ENCODE measurements at places on chromosomes 7 and 10. TPM values are rescaled to one million over a fixed set of nuclear protein-coding genes. Genes with fewer than 3 reads are reported as not detected.

DNA sequence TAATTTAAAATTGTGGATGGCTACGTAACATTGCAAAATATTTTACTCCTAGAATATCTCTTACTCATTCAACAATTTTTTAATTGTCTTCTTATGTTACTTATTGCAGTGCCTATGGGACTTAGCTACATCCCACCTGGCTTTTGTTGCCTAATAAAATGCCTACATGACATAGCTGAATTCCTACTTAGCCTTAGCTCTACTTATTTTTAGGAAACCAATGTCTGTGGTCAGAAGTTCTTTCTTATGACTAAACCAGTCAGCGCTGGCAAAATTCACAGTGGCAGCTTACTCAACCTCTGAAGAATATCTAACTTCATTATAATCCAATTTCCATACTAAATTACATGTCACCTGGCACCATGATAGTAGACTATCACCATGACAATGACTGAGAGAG lies 1612.4 kb upstream of the LRRTM3 start:
- H3K27me3 ChIP-seq: no peaks in the 10 kb centered on the region
- H3K4me1 ChIP-seq: no peaks in the 10 kb centered on the region
- H3K36me3 ChIP-seq: no peaks in the 10 kb centered on the region

- H3K36me3 ChIP-seq: no peaks in the 10 kb centered on the region
- DNase-seq: no peak
Measured at GRCh38 chr7:41491308-41491707, 211.6 kb downstream of the INHBA start.

DNA sequence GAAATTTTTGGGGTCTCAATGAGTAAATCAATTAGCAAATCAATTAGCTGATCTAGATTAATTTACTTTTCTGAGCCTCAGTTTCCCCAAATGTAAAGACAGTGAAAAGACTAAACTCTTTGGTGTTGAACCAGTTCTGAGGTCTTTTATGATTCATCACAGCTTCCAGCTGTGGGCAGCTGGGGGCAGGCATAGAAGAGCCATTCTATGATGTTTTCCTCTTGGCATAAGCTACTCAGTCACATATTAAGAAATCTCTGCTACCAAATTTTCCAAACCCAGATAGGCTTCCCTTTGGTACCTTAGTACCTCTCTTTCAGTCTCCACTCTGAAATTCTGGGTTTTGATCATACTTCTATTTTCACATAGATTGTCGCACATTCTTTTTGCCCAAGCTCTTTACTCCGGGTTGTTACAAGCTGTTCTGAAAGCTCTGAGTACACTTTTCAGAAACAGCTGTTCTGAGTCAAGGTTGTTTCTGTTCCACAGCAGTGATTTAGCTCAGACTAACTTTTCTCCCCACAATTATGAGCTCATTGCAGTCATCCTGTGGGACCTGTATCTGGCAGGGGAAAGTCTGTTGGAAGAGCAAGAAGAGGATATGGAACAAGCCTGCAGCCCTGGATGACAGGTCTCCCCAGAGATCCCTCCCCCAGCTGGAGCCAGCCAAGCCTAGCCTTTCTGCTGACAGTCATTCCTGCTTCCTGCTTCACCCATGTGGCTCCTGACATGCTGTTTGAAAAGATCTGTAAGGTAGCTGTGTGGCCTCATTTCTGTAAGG lies 599.6 kb upstream of the GHITM start:
- DNase-seq: no peak
- H3K27ac ChIP-seq: no peak overlapping the region
- no peaks in the 10 kb centered on the region for H3K27me3 ChIP-seq

- no peak overlapping the region for H3K4me3 ChIP-seq
- no peaks in the 10 kb centered on the region for H3K4me1 ChIP-seq
- H3K36me3 ChIP-seq: no peaks in the 10 kb centered on the region
- no peak for DNase-seq
- H3K27me3 ChIP-seq: no peaks in the 10 kb centered on the region
Measured at GRCh38 chr10:3496138-3496537, 288.9 kb downstream of the KLF6 start.

DNA sequence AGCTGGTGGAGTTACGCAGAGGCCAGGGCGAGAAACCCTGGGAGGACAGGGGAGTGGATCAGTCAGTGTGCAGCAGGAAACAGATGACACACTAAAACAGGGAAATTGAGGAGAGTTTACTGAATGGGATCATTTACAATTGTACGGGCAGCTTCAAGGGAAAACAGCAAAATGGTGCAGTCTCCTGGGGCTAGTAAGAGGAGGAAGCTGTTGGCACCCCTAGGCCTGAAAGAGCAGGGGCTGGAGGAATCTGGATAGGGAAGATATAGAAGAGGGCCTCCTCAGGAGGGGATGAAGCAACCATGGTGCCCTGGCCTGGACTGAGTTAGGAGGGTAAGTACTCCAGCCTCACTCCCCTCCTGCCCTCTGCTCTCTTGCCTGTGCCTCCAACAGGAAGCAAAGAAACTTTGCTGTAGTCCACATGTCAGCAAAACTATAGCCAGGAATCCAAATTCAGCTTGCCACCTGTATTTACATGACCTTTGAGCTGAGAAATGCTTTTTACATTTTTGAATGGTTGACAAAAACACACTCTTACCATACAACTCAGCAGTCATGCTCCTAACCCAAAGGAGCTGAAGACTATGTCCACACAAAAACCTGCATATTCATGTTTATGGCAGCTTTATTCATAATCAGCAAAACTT lies 52.3 kb upstream of the OPN4 start:
- H3K27ac ChIP-seq: no peak overlapping the region
- no peaks in the 10 kb centered on the region for H3K27me3 ChIP-seq
- no peaks in the 10 kb centered on the region for H3K4me1 ChIP-seq
- no peaks in the 10 kb centered on the region for H3K36me3 ChIP-seq

GRCh38 chr10:71590781-71591350 lies 128.7 kb downstream of the C10orf105 start:
- no peak overlapping the region for H3K4me3 ChIP-seq
- no peaks in the 10 kb centered on the region for H3K27me3 ChIP-seq
- no peaks in the 10 kb centered on the region for H3K4me1 ChIP-seq

Gene CLRN3
- not detected for total RNA-seq

- no peak for DNase-seq
- H3K36me3 ChIP-seq: no peaks in the 10 kb centered on the region
- H3K27me3 ChIP-seq: no peaks in the 10 kb centered on the region
- H3K27ac ChIP-seq: no peak overlapping the region
- H3K4me1 ChIP-seq: no peaks in the 10 kb centered on the region
Measured at GRCh38 chr10:61781969-61782403, 119.3 kb downstream of the CABCOCO1 start.

- H3K36me3 ChIP-seq: no peaks in the 10 kb centered on the region
- peaks cover 45% of the 10 kb centered on the region for H3K4me1 ChIP-seq
- H3K27ac ChIP-seq: no peak overlapping the region
- DNase-seq: peak; percentile 26
- peak overlapping the region; percentile 51 for H3K4me3 ChIP-seq
- H3K27me3 ChIP-seq: no peaks in the 10 kb centered on the region
Measured at GRCh38 chr10:79243181-79244067, 103.8 kb upstream of the PPIF start.

Gene VWA2
- total RNA-seq: not detected

- H3K4me1 ChIP-seq: no peaks in the 10 kb centered on the region
- H3K36me3 ChIP-seq: no peaks in the 10 kb centered on the region
- H3K27me3 ChIP-seq: peaks cover 5% of the 10 kb centered on the region
- no peak for DNase-seq
- H3K27ac ChIP-seq: no peak overlapping the region
Measured at GRCh38 chr7:28865601-28866144, 92.5 kb downstream of the TRIL start.

Gene CNTNAP2
- 0.24 TPM for total RNA-seq

- no peak for DNase-seq
- no peaks in the 10 kb centered on the region for H3K4me1 ChIP-seq
- H3K36me3 ChIP-seq: no peaks in the 10 kb centered on the region
- no peak overlapping the region for H3K27ac ChIP-seq
- no peaks in the 10 kb centered on the region for H3K27me3 ChIP-seq
- H3K4me3 ChIP-seq: no peak overlapping the region
Measured at GRCh38 chr7:46233585-46234329, 312.7 kb upstream of the IGFBP3 start.

GRCh38 chr7:97024209-97025129 lies at the start of gene DLX5:
TSS of gene DLX5 (minus strand) at chr7:97024831. CDS start at chr7:97024623, 208 bp downstream.
- H3K27ac ChIP-seq: no peak within 1 kb of the TSS
- H3K4me1 ChIP-seq: peaks cover 18% of the 10 kb centered on the region
- H3K36me3 ChIP-seq: no peaks in the 10 kb centered on the region
- H3K4me3 ChIP-seq: no peak within 1 kb of the TSS

Gene GRID2IP
- total RNA-seq: 0.69 TPM

GRCh38 chr10:60350400-60350799 lies 39.3 kb downstream of the ANK3 start:
- H3K27ac ChIP-seq: no peak overlapping the region
- no peaks in the 10 kb centered on the region for H3K36me3 ChIP-seq
- H3K27me3 ChIP-seq: no peaks in the 10 kb centered on the region
- DNase-seq: no peak

DNA sequence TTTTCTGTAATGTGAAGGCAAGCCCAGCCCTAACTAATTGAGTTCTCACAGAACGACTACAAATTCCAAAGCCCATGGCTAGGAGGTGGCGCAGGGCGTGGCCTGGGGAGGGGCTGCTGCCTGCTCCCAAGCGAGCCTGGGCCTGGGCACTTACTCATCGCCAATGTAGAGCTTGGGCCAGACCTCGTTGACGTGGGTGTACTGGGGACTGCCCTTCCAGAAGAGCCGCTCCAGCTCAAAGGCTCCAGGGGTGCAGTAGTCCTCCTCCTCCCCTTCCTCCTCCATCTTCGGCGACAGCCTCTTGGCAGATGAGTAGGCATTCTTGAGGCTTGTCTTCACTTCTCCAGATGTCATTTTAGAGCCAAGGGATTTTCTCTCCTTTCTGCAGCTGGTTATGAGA lies 53.3 kb upstream of the SAMD8 start:
- no peak for DNase-seq
- no peaks in the 10 kb centered on the region for H3K27me3 ChIP-seq
- H3K4me1 ChIP-seq: no peaks in the 10 kb centered on the region
- H3K36me3 ChIP-seq: no peaks in the 10 kb centered on the region
